ENCODE measurements at places on chromosomes 1 and 21.

DNA sequence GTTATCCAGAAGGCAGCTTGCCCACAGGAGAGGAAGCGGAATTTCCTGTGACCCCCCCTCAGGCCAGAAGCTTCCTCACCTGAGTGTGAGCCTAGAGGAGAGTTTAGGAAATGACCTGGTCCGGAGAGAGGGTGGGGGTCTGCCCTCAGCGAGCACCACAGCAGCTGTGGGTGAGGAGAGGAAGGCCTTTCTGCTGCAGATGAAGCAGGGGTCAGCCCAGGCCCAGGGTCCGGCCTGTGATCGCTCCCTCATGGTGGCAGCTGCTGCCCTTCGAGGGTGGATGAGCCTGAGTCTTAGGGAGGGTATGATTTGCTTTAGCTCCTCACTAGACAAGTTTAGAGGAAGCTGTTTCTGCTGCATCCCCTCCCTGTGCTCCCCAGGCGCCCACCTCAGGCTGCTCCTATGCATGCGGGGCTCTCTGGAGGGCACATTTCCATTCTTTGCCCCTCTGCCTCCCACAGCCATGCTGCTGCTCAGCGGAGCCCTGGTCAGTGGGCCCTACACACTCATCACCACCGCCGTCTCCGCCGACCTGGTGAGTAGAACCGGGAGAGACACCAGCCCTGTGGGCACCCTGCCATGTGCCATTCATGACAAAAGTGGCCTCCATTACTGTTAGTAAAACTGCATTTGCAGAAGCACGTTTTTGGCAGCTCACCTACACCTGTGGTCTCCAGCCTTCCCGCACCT, 53.0 kb downstream of the SLC37A1 start:
- DNase-seq: no peak

GRCh38 chr1:112614460-112615065, 4.4 kb downstream of the ST7L start:
- no peak for DNase-seq

DNA sequence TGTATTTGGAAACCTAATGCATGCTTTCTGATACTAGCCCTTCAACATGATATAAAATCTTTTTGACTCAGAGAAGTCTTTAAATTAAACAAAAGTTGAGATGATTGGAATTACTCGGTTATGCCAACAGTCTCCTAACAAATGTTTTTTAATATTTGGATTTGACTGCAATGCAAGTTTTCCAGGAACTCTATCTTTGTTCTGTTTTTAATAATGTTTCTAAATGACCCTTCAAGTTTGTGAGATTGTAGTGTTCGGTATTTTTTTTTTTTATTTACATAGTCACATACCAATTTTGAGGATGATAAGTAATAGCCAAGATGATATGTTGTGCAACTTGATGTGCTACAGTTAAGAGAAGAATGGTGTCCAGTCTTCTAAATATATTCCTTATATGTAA, 258.0 kb downstream of the FMN2 start:
- no peak for DNase-seq

DNA sequence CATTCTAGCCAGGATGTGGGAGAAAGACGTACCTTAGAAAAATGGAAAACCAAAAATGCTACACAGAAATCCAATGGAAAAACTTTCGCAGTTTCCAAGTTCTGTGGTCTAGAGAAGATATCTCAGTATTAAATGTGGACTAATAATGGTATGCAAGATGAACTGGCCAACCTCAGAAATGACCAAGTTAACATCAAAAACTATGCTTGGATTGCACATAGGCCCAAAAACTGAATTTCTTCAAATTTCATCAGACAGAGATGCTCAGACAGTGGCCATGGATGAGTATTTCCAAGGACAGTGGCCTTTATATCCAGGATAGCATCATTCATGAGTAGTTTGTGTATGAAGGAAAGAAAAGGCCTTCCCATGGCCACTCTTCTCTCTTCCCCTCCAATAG, 132.2 kb downstream of the TIAM1 start:
- no peak for DNase-seq

- DNase-seq: no peak
Observed at GRCh38 chr1:39676948-39677548, 5.1 kb upstream of the NT5C1A start.
